Daoy (cell line): ENCODE measurements at places on chromosomes 6 and 20.

DNA sequence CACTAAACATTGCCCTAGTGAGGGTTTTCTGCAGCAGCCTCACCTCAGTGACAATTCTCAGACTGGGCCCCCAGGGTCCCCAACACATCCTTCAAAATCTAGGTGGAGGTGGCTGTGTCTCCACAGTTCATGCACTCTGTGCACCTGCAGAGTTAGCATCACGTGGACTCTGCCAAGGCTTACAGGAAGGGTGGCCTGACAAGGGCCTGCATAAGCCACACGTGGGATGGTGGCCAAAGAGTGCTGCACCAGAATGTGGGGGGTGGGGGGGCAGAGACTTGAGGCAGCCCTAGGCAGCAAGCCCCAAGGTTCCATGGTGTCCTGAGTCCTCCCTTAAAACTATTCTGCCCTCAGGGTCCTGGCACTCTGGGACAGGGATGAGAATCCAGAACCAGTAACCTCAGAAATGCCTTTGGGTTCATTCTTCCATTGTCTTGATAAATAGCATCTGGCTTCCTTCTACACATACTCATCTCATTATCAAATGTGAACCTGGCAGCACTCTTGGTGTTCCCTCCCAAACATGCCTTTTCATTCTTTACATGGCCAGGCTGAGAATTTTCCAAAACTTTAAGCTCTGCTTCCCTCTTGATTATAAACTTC lies 1.6 kb upstream of the SERPINB1 start:
- no peak for DNase-seq

DNA sequence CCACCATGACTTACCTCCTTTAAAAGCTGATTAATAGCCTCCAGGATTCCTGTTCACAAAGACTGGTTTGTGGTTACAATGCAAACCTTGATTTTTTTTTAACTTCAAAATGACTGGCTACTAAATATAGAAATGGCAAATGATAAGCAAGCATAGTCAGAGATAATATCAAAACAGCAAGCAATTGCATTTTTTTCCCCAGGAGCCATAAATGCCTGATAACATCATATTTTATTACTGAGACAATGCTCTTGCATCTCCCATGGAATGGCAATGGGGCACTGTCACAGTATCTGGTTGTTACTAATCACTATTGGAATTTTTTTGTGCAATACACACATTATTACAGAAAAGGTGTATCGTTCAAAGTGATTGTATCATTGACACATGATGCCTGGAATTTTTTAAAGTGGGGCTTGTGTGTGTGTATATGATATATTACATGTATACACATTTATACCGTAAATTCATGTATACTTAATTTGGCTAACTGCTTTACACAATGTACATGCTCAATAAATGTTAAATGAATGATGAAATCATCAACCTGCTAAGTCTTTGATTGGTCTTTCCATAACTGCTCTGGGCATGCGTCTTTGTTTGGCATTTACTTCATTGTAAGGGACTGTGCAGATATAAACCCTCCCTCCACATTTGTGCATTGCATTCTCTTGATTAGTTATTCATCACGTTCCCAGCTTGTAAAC lies 980 bp upstream of the SALL4 start:
- no peak for DNase-seq

GRCh38 chr6:137805622-137806021 lies 61.4 kb upstream of the TNFAIP3 start:
- no peak for DNase-seq

GRCh38 chr20:38238829-38239228 lies 21.7 kb downstream of the KIAA1755 start:
- DNase-seq = no peak

DNA sequence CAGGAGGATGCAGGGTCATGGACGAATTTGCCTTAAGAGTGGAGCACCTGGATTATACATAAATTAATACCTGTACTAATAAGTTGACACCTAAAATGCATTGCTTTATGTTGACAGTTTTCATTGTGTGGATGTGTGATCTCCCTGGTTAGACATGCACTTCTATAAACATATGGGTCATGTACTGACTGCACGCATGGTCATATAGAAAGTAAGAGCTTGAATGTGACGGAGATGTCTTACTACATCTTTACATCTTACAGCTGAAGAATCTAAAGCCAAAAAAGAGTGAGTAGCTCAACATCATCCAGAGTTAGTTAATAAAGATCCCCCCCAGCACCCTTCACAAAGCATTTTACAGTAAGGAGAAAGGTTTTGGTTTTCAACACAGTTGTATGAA lies 408.4 kb upstream of the JARID2 start:
- no peak for DNase-seq

DNA sequence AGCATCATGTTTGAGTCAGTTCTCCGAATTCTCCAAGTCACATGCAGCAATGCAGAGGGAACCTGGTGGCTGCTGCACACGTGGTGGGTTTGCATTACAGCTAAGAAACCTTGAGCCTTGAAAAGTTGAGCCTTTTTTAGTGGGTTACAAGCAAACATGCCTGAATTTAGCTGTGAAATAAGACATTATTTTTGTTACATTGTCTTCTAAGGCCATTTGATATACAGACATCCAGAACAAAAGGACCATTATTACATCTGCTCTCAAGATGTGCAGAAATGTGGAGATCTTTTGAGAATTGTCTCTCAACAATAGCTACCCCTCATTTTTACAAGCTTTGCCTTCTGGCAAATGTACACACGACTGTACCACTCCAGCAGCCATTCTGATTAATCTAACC lies 720.5 kb upstream of the SLC35B3 start:
- no peak for DNase-seq

GRCh38 chr6:160156842-160157241 lies 35.2 kb downstream of the SLC22A1 start:
- no peak for DNase-seq

GRCh38 chr6:34476921-34477320 lies 11.0 kb downstream of the PACSIN1 start:
- no peak for DNase-seq

GRCh38 chr6:13191461-13191860 lies 136.9 kb downstream of the TBC1D7 start:
- no peak for DNase-seq

- DNase-seq = no peak
Observed at GRCh38 chr20:57326667-57327455, 2.7 kb upstream of the SPO11 start.

DNA sequence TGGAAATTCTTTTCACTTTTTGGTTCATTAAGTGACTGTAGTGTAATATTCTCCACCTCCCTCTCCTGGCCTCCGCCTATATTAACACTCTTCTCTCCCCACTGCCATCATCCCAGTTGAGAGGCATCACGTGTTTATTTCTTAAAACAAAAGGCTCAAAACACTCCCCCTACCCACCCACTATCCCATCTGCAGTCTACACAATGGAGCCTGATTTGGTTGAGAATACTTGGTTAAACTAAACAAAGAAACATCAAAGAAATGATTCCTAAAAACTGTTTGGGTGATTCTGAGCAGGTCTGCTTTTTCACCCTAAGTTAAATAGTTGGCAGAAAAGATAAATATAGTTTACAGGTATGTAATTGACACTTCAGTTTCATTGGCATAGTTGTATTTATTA lies 5.9 kb downstream of the TFAP2B start:
- DNase-seq = no peak

- no peak for DNase-seq
Observed at GRCh38 chr6:166494757-166495486, 91.6 kb downstream of the RAMACL start.
